ENCODE measurements at places on chromosomes 7 and 10. TPM values are rescaled to one million over a fixed set of nuclear protein-coding genes. Genes with fewer than 3 reads are reported as not detected.

DNA sequence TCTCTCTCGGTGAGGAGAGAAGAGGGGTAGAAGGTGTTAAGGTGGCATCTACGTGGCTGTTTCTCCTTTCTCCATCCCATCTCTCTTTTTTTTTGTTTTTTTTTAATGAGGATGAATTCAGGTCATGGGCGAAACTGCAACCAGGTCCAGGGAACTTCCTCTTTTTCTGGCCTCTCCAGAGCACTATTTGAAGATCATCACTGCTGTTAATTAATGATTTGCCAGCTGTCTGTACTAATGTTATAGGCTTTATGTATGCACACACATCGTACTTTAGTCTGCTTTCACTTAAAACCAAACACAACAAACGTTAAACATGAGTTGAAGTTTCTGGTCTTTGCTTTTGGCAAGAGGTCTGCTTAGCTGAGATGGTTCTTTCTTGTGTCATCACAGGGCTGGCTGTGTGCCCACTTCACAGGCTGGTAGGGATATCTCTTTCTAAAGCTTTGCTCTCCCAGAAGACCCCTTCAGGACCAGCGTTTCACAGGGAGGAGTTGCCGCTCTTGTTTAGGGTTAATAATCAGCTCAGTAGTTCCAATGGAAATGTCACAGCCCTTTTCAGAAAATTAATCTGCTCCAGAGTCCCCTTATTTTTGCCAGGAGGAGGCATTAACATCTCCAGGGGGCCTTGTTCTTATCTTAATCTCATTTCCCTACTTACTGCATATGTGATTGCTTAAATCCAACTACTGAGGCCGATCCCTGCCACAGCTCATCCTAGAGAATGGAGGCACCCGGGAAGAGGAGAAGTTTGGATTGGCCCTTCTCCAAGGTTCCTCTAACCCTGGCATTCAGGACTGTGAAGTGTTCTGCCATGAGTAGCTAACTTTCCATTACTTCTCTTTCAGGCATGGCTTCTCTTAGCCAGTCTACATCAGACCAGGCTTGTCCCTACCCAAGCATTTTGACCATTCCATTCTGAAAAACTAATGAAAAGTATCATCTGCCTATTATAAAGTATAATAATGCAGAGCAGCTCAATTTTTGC, 273.9 kb upstream of the NFE2L3 start:
- no peak for DNase-seq

GRCh38 chr10:93897070-93897780, 3.4 kb downstream of the SLC35G1 start:
- no peak for DNase-seq

DNA sequence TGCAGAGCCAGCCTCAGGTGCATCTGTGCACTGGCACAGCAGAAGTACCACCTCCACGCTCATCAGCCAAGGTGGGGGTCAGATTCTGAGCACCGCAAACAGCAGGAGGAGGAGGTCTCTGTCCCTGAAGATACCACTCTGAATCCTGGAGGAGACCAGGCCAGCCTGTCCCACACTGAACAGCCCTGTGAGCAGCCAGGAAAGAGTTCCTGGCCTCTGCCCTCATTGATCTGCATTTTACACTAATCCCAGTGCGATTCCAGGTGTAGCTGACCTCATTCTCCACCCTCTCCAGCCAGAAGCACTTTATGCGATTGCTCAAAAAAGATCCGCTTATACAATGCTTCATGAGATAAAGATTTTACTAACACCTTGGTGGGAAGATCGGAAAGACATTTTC, 99.1 kb upstream of the CACUL1 start:
- DNase-seq = no peak

DNA sequence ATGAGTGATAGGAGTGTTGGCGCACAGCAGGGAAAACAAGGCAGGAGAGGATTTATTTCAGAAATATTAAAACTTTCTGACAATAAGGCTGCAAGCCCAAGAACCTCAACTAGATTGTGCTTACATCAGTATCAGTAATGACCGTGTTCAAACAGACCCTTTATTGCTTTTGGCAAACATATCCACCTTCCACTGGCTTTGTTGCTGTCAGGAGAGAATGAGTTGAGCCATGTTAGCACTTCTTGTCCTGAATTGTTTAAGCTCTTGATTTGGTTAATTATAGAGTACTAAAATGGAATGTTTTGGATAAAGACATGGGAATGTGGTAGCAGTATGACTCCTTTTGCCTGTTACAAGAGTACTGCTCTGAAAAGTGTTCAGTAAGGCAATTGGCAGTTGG, 3.8 kb downstream of the AHCYL2 start:
- no peak for DNase-seq

DNA sequence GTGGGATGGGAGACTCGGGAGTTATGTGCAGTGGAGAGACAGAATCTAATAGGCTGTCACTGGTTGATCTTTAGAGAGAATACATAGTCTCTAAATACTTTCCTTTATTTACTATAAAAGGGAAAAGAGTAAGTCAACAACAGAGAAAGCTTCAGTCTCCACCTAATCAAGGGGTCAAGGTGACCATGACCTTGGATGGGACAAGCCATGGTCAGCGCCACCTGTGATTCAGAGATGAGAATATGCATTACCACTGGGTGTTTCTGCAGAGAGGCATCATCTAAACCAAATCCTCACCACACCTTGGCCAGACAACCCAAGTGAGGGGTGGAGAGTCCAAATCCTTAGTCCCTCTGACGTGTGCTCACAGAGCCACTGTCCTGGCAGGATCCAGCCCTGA, 39.9 kb downstream of the TNS3 start:
- no peak for DNase-seq

DNA sequence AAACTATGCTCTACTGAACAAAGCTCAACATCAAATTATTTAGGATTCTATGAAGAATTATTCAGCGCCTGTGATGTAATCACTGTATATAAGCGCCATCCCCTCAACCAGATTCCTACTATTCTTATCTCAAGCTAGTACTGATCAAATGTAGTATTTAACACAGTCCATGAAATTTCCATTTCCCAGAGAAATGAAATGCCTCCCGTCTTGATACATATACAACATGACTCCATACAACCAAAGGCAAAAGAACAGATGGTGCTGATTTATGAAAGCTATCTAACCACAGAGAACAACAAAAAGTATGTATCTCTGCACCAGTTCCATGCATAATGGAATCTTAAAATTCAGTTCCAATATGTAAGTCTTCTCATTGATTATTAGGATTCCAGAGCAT, 406.1 kb downstream of the PARD3 start:
- no peak for DNase-seq

DNA sequence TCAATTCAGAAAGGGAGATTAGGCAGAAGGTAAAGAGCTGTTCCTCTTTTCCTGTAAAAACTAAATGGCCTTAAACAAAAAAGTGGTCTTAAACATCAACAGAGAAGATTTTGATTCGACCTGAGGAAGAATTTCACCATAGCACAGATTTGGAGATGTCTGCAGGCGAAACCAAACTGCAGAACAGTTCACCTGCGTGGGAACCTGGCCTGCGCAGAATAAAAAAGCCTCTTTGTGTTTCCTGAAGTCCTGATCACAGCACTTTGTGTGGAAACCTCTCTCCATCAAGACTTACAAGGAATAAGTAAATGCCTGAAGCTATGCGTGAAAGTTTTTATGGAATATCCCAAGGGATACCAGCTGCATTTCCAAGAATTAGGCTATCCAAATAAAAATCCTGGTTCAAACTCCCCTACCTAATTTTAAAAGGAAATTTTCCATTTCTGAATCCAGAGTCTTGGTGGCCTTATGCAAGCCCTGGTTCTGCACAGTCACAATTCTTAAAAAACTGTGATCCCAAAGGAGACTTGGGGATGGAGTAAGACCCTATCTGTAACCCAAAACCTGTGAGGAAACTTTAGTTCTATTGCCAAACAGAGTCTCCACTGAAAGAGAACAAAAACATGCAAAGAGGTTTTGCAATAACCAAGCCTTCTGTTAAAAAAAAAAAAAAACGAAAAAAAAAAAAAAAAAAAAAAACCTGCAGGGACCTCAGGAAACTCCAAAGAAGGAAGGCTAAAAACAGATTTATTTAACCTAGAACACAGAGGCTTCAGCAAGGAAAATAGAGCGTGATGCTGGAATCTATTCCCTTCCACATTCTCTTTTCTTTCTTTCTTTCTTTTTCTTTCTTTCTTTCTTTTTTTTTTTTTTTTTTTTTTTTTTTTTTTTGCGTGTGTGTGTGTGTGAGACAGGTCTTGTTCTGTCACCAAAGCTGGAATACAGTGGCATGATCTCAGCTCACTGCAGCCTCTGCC, 10.4 kb downstream of the CALML3 start:
- no peak for DNase-seq

- DNase-seq = no peak
These were observed 146.3 kb downstream of the GPR85 start for GRCh38 chr7:112940314-112940732.

GRCh38 chr7:106717254-106717954, 56.4 kb upstream of the CCDC71L start:
- no peak for DNase-seq

DNA sequence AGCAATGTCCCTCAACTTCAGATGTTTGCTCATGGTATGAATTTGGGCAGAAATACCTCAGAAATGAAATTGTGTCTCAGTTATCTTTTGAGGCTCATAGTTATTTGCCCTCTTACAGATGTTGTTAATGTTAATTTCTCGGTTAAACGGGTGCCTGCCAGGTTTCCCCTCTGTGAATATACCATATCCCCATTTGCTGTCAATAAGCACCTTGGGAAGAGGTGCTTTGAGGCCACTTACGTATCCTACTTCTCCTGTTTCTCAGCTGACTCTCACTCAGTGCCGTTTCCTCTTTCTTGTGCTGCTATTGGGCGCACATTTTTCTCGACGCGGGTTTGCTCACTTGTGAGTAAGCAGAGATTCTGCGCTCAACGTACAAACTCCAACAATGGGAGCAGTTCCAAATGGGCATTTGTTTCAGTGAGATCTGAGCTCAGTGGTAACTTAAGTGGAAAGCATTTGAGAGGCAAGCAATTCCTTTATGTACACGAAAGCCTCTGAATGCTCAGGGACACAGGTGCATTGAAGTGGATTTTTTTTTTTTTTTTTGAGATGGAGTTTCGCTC, 34.8 kb upstream of the JAKMIP3 start:
- no peak for DNase-seq

- DNase-seq = no peak
These were observed 151.8 kb downstream of the WNT2 start for GRCh38 chr7:117171106-117171505.

The MAT1A gene
- under 0.01 TPM for total RNA-seq

The TEX36 gene
- total RNA-seq = not detected

Data from hematopoietic multipotent progenitor cell (in vitro differentiated cells).